Eye (tissue), 1 donor: ENCODE measurements at places on chromosomes 2 and 18.

- peak; percentile 63 for DNase-seq
Observed at GRCh38 chr18:3624935-3625741, 175.2 kb downstream of the TGIF1 start.

DNA sequence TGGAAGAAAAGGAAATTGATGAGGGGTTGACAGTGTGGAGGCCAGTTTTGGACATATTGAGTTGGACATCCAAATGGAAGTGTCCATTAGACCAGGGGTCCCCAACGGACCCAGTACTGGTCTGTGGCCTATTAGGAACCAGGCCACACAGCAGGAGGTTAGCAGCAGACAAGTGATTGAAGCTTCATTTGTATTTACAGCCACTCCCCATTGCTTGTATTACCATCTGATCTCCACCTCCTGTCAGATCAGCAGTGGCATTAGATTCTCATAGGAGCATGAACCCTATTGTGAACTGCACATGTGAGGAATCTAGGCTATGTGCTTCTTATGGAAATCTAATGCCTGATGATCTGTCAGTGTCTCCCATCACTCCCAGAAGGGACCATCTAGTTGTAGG lies 99.1 kb downstream of the MTX2 start:
- no peak for DNase-seq

- DNase-seq = no peak
Observed at GRCh38 chr2:163778045-163778781, 42.4 kb upstream of the FIGN start.

- DNase-seq = no peak
Observed at GRCh38 chr18:22167091-22167470, 2.3 kb upstream of the GATA6 start.

DNA sequence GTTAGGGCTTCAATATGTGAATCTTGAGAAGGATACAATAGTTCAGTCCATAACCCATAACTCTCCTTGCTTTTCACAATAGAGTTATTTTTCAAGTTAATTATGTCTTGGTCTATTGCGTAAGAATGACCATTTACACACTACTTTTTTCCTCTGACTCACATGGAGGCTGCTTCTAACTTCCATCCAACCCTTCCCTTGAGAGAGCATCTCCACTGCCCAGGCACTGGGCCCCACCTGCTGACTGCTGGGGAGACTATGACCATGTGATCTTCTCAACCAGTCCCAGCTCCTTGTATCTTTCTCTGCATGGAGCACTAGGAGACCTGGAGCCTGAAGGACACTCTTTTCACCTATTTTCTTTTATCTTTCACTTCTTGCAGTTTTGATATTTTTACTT lies 251.5 kb downstream of the GPD2 start:
- DNase-seq = no peak

GRCh38 chr2:776487-776886 lies 99.3 kb upstream of the TMEM18 start:
- DNase-seq = no peak

DNA sequence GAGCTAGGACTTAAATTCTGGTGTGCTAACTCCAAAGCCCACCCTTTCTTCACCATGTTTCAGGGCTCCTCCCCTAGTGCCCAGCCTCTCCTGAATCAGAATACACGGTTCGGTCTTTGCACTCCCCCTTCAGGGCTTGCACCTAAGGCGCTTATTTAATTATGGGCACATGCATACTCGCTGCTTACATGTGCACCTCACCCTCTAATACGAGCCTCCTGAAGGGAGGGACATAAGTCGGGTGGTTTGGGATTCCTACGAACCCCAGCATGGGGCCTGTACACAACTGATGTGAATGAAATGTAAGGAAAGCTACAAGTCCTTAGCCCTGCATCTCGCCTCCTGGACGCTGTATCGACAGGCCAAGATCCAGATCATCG lies 435 bp downstream of the IFT172 start:
- DNase-seq = no peak

DNA sequence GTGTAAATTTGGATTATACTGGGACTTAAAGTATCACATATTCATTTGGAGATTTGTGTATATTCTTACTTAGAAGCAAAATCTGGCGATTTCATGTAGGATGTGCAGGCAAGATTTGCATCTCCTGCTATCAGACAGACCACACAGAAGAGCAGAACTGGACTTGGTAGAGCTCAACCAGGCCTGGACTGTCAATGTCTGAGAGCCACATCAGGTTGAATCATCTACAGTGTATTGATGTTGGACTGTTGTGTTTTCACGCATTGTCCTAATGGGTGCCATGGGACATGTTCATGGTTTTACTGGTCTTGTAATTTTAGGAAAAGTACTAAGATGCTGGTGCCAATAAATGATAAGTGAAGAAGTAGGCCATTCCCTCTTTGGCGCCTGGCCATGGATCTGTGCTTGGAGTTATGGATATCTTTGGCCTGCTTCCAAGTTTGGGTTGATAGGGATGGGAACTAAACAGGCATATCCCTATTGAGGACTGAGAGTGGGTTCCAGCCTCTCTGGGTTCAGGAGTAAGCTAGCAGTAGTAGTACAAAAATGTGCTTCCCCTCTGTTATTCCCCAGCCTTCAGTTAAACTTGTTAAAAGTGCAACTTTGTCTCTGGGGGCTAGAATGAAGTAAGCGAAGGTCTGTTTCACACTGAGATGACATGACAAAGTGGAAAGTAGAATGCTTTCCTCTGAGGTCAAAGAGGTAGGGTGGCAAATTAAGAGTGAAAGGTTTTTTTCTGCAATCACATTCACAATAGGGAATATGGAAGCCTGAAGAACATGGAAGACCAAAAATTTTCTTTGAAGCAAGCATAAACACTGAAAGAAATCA lies 49.2 kb upstream of the NEMP2 start:
- no peak for DNase-seq

GRCh38 chr18:56901919-56902318 lies 245.0 kb upstream of the BOD1L2 start:
- no peak for DNase-seq

- no peak for DNase-seq
Observed at GRCh38 chr2:42339191-42339912, 21.7 kb downstream of the COX7A2L start.

DNA sequence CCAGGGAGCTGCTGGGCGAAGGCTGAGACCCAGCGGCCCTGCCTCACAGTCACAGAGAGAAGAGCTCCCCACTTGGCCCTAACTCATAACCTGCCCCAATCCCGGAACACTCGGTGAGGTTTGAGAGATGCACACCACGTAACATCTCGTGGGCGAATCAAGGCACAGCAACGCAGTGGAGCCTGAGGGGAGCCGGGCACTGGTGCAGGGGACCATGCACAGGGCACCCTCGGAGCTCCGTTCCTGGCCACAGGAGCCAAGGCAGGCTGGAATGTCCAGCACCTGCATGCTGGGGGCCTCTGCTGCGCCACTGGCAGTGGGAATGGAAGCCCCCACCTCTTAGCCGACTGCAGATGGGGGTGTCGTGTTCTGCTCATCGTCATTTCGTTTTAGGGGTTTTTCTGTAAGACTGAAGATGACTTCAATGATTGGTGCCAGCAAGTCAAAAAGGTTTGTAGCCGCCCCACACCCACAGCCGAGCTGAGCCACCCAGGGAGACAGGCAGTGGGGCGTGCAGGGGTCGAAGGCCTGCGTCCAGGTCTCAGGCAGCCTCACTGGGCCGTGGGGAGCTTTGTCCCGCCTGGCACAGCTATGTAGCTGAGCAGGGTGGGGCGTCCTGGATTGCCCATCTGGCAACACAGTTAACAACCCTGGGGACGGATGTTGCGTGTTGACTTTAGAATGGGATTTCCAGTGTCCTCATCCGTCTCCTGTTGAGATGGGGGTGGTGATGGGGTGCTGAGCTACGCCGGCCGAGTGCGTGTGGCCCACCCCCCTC lies 16.1 kb downstream of the DTYMK start:
- DNase-seq = no peak

DNA sequence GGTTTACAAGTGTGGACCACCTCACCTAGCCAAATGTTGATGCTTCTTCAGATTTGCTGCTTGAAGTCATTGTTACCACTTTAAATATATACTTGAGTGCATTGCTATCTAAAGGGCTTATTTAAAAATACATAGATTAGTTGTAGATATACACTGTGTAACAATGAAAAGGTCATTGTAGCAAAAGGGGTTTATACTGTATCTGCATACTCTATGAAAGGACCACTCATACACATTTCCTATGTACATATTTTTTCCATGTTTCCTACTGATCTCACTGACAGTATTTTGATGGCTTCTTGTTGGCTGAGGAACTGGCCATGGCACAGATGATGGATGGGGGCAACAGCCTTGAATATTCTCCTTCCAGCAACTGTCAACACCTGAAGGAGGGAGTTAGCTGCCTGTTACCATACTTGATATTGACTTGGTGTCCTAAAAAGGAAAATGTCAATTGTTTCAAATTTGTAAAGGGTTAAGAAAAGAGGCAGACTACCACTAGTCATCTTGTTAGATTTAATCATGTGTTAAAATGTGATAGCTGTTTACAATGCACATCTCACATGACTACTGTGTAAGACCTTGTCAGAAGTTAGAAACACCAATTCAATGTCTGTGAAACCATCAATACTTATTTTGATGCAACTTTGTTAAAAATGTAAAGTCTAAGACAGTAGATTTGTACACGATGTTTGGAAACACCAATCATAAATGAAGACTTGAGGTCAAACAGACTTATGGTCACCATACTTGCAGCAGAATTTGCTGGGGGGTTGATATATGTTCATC lies 33.5 kb downstream of the RAB10 start:
- DNase-seq = no peak

DNA sequence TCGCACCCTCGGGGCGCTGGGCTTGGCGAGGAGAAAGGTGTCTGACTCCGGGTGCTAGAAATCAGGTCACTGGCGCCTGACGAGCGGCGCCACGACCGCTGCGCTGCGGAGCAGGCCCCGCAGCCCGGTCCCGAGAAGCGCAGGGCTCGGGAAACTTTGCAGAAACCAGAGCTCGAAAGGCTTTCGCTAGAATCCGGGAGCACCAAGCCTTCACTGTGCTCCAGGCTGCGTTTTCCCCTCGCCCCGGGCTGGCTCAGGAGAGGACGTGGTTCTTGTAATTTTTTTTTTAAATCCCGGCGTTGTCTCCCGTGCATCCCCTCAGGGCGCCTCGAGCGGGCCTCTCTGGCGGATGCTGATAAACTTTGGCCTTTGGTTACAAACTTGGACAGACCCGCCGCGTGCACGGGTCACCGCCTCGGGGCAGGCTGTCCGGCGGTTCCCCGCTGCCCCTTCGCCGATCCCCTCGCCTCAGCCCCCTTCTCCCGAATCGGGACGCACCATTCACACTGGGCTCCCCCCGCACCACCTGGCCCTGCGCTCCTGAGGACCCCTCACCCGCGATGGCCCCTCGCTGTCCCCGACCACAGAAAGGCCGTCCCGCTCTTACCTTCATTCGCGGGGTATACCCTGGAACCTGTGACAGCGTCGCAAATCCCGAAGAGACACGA lies 419 bp downstream of the EPHA4 start:
- peak; percentile 82 for DNase-seq

- no peak for DNase-seq
Observed at GRCh38 chr2:233100192-233100998, 40.3 kb downstream of the INPP5D start.

GRCh38 chr2:6784291-6784690 lies 81.4 kb downstream of the CMPK2 start:
- peak; percentile 22 for DNase-seq

GRCh38 chr2:46657042-46657504 lies 177.7 kb downstream of the TMEM247 start:
- DNase-seq = no peak

DNA sequence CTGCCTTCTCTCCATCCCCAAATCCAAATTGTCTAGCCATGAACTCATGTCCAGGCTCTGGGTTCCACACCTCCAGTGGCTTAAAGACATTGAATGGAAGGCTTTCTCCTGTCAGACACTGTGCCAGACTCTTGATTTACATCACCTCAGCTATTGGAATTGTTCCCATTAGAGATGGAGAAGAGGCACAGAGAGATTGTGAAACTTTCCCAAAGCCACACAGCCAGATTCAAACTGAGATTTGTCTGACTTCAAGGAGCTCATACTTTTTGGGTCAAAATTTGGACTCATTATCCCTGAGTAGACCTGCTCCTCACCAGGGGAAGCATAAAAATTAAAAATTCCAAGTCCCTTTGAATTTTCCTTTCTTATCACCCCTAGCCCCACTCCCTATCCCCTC lies 18.9 kb upstream of the MYO3B start:
- DNase-seq = no peak

- DNase-seq = no peak
Observed at GRCh38 chr2:145007960-145008263, 488.0 kb upstream of the ZEB2 start.

- DNase-seq = no peak
Observed at GRCh38 chr2:179253226-179253625, 11.4 kb downstream of the SESTD1 start.

DNA sequence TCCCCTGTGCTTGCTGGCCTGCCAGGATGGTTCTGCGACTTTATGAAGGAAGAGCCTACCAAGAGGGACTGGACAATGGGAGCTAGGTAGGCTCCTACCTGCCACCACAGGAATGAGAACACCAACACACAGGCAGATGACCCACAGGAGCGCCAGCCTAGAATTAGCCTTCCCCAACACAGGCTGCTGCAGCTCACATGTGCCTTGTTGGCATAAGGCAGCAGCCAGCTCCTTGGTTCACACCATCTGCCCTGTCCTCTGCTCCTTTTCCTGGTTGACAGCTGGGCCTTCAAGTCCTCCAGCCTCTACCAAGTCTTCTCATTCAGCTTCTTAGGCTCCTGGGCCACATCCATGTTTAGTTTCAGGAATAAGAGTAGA lies 705.4 kb upstream of the RAB6C start:
- DNase-seq = no peak

GRCh38 chr2:141698500-141698899 lies 432.3 kb downstream of the LRP1B start:
- DNase-seq = no peak

DNA sequence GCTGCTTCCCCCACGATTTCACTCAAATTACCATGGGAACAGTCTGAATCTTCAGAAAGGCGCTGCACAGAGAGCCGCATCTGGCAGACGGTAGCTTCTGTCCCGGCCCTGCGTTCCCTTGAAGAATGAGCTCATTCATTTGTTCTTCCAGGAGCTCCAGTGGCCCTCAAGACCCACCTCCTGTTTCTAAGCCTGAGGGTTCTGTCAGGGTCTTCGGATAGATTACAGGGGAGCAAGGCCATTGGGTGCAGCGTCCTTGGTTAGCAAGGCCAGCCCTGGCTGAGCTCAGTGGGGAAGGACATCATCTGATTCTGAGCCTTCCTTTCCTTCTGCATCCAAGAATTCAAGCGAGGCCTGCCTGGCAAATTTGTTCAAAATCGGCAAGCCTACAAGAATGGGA lies 111.9 kb downstream of the PDCL3 start:
- DNase-seq = no peak

DNA sequence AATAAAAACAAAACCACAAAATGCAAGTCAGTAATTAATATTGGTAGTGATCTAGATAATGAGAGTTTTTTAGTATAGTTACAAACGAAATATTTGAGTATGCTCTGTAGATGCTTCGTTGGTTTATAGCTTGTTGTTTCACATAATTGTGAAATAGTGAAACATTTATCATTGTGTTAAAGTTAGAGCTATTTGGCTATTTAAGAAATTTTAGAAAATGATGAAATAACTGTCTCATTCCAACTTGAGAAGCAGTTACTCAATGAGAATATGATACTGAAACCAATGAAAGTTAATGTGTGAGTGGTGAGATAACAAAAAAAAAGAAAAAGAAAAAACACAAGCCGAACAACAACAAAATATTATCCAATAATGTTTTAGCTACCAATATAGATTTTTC lies 475.6 kb upstream of the ZEB2 start:
- no peak for DNase-seq

- no peak for DNase-seq
Observed at GRCh38 chr2:188746727-188747126, 227.4 kb upstream of the COL3A1 start.

- no peak for DNase-seq
Observed at GRCh38 chr18:34742891-34743341, 32.8 kb downstream of the DTNA start.

GRCh38 chr2:214410918-214411554 lies at the start of gene VWC2L:
TSS of gene VWC2L (plus strand) at chr2:214411054. CDS start at chr2:214414194, 3,140 bp downstream.
- peak; percentile 95 for DNase-seq
